ENCODE measurements at places on chromosomes 2 and 18.

- no peak for DNase-seq
These were observed 407.9 kb downstream of the CPS1 start for GRCh38 chr2:210964141-210964764.

DNA sequence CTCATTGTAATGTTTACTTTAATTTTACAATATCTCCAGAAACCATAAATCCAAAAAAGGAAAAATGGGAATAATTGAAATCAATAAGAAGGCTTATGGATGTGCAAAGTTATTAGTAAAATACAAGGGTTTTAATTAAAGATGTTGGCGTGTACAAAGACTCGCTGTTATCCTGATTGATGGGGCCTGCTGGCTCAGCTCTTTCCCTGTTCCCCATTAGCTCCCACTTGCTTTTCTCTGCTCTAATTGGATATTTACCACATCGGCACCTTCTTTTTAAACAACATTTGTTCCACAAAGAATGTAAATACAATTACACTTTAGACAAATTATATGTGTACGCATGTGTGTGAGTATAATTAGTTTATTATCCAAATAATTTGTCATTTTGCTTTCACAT lies 796.6 kb downstream of the ERBB4 start:
- DNase-seq: no peak

- no peak for DNase-seq
These were observed 172.2 kb downstream of the TMEM247 start for GRCh38 chr2:46651363-46652099.

GRCh38 chr2:225930687-225931086 lies 531.2 kb downstream of the NYAP2 start:
- DNase-seq: no peak

- DNase-seq: no peak
These were observed 425.4 kb upstream of the MMADHC start for GRCh38 chr2:150012986-150013385.

DNA sequence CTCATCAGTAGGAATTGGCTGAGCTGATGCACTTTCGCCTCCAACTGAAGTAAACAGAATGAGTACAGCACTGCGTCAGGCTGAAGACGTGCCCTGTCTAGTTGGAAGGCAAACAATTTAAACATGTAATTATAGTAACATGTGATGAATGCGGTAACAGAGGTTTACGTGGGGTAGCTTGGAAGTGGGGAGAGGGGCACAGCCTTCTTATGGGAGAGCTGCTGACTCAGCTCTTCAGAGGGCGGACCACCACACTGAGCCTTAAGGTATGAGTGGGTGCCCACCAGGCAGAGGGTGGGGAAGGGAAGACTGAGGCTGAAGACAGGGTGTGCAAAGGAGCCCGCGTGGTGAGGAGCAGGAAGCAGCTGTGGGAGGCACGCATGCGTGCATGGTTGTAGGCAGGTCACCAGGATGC lies 6.2 kb upstream of the EHD3 start:
- no peak for DNase-seq

DNA sequence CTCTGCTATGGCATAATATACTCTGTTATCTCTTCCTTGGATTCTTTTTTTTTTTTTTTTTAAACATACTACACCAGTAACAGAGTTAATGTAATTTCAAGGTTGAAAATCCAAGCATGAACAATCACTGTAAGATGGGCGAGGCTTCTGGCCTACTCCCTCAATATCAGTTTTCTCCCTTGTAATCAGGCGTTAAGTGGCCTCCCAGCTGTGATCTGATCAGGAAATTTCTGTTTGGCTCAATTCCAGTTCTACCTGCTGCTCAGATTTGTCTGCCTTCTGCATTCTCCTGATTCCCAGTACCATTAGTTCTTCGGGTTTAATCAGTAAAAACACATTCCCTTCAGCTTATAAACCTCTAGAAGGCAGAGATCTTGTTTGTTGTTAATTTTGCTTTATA lies 18.6 kb downstream of the PRKD3 start:
- DNase-seq: no peak

- DNase-seq: no peak
These were observed 66.6 kb downstream of the DIS3L2 start for GRCh38 chr2:232028071-232028470.

- peak; percentile 24 for DNase-seq
These were observed 26.8 kb downstream of the AAK1 start for GRCh38 chr2:69616755-69617154.

DNA sequence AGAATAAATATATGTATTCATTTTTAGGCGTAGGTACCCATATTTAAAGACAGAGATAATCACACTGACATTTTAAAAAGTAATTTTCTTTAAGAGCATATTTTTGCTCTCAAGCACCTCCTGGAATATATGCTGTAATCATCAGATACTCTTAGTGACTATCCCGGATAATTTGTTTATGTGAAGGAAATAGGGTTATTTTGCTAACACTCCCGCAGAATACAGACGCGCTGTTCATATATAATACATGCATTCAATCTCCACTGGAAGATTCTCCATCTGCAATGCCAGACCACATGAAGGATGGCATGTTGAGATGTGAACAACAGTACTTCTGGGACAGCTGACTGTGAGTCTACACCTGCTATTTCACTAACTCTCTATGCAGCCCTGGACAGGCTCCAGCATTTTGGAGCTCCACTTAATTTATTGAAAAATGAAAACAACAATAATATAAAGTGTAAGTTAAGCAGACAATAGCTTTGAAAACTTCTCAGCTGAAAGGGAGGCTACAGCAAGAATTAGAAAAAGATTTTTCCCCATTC lies 430.6 kb downstream of the TMX3 start:
- DNase-seq: no peak

DNA sequence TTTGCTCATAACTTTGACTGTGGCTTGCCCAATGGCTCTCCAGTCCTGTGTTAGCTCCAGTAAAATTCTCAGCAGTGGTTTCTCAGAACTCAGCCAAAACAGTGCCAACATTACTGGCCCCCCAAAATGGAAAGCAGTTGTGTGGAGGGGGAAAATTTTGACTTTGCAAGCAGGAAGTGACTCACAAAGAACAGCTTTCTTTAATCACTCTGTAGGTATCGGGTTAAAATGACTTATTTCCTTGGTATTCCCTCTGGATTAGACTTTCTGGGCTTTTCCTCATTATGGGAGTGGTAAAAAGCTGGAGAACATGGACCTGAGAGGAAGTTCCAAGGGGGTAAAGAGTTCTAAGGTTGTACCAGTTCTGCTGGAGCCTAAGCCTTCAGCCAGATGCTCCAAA lies 175.7 kb upstream of the RND3 start:
- peak; percentile 51 for DNase-seq

DNA sequence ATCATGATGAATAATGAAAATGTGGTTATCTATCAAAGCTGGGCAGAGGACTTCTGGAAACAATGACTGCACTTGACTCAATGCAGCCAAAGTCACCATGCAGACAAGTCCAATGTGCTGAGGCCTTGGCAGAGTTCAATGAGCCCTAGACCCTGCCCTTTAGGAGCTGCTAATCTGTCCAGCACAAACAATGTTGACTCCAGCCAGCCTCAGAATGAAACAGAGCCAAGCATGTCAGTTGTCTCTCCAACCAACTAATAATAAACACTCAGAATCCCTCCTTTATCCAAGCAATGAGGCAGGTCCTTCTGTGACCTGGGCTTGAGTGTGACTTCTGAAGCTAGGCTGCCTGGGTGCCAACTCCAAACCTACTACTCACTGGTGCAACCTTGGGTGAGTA lies 270.6 kb downstream of the BCL11A start:
- DNase-seq: no peak

GRCh38 chr2:157290525-157290924 lies 33.0 kb downstream of the GALNT5 start:
- DNase-seq: no peak

DNA sequence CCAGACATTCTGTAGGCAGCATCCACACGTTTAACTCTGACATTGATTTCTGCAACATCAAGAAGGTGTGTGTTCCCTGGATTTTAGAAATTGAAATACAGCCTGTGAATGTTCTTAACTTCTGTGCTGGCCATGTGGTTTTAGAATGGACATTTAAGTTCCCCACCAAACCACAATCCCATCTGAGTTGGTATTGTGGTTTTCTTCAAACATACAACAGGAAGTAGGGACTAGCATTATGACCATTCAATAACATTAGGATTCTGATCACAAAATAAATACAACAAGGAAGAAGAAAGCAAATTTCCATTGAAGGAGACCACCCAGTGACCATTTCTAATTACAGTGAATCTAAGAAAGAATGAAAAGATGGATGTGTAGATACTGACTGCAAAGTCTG lies 51.2 kb downstream of the MAP3K20 start:
- DNase-seq: no peak

DNA sequence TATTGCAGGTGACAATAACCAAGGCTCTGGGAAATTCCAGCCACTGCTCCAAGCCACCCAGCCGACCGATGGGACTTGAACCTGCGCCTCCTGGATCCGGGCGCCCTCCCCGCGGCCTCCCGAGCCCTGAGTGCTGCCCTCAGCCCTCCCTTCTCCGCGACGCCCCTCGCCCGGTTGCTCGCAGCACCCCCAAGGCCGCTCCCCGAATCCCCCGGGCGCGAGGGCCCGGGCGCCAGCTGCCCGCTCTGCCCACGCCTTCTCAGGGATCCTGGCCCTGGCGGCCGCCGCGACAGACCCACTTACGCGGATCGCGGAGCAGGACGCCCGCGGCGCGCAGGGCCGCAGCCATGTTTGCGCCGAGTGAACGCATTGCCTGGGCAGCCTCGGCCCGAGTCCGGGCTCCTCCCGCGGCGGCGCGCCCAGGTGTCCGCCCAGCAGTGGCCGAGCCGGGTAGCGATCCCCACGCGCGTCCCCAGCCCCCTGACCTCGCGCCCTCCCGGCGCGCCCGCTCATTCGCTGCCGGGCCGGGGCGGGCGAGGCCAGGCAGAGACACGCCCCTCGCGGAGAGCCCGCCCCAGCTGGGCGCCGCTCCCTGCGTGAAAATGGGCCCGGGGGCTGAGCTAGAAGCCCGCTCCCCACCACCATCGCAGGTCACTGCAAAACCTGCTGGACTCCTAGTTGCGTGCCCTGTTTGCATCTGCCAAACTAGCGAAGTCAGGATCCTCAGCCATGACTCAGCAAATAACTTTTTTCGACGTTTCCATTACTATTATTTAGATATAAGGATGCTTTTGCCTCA lies at the start of gene FECH:
Gene FECH (minus strand): TSS at position 452 of the 799 bp plus-strand sequence. CDS start 82 bp downstream, at position 370.
- DNase-seq: peak; percentile 41

- no peak for DNase-seq
These were observed 231.9 kb downstream of the BCL2 start for GRCh38 chr18:63087421-63088230.

GRCh38 chr2:83014462-83014861 lies 1444.6 kb downstream of the SUCLG1 start:
- DNase-seq: no peak

DNA sequence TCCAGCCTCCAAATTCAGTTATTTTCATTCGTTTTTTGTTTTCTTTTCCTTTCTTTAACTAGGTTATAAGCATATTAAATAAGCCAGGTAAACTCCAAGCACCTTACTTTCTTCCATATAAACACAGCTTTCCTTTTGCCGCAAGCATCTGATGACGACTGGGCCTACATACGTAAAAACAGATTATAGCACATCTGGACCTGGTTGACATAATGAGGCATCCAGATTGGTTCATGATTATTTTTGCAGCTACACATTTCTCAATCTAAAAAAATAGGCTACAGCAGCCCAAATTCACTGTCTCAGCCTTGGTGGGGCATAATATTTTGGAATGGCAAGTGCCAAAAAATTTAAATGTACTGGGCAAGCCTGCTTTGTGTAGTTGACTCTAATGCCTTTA lies 7.7 kb downstream of the CYP1B1 start:
- DNase-seq: no peak

DNA sequence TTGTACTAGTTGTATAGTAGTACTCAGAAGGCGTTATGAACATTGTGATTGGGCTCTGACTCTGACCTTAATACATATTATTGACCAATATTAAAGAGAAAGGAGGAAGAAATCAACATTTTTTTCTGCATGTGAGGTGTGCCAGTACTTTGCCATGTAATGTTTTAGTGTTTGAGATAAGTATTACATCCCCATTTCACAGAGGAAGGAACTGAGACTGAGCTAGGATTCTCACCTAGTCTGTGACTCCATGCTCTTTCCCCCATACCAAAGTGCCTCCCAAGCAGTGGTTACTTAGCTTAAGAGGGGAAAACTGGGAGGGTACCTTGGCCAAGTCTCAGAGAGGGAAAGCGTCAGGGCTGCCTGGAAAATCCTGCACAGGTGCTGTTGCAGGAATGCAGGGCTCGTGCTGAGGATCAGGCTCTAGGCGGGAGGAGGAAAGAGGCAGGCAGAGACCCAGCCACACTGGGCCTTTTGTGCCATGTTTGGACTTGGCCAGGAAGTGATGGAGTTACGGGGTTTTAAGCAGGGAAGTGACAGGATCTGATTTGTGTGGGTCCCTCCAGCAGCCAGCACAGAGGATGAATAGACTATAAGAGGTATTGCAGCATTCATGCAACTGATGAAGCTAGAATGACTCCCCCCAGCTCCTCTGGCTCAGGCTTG lies 1.7 kb downstream of the PNKD start:
- peak; percentile 11 for DNase-seq

DNA sequence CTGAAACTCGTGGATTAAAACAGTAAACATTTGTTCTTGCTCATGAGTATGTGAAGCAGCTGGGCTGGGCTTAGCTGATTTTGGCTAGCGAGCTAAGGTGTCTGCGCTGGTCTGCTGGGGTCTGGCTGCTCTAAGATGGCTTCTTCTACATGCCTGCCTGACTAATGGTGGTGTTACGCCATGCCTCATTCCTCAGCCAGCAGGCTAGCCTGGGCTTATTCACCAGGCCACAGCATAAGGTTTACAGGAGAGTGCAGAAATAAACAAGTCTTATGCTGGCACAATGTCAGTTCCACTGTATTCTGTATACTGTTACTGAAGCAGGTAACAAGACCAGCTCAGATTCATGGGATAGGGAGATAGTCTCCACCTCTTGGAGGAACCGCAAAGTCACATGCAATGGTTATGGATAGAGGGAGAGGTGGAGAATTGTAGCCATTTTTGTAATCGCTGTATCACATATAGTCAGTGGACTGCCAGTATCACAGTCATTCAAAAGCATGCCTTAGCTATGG lies 80.0 kb downstream of the RHBDD1 start:
- DNase-seq: no peak

DNA sequence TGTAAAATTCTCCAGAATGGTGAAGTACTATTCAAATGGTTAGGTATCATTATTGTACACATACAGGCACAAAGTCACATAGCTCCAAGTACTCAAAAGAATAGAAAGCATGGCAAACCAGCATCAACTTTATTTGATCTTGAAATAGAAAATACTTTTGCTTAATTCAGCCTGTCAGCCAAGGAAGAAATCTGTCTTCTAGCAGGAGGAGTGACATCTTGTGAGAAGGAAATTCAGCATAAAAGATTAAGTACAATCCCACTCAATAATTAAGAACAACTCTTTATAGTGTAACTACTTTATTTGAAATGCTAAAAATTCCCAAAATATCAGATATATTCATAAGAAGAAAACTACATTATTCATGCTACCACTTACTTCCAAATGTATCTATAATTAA lies 15.8 kb downstream of the DNAJC27 start:
- DNase-seq: no peak

GRCh38 chr2:23478087-23478932 lies 93.3 kb downstream of the KLHL29 start:
- no peak for DNase-seq

DNA sequence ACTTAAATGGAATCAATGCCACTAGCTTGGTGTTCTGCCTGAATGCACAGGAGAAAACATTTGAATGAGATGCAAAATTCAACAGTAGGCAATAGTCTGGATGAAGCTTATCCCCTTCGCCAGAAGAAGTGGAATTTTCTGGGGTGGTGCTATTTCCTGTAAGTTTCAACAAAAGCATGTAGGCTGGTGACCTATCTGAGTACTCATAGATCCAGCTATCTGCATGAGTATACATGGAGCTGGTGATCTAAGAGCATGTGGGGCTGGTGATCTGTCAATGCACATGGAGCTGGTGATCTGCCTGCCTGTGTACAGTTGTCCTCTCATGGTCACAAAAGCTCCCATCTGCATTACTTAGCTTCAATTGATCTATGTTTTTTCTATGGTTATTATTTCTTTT lies 71.2 kb downstream of the SLC9A4 start:
- DNase-seq: no peak
